Activated T-cell treated with anti-CD3 and anti-CD28 coated beads for 48 hours (primary cell): ENCODE measurements at places on chromosomes 1 and 21.

DNA sequence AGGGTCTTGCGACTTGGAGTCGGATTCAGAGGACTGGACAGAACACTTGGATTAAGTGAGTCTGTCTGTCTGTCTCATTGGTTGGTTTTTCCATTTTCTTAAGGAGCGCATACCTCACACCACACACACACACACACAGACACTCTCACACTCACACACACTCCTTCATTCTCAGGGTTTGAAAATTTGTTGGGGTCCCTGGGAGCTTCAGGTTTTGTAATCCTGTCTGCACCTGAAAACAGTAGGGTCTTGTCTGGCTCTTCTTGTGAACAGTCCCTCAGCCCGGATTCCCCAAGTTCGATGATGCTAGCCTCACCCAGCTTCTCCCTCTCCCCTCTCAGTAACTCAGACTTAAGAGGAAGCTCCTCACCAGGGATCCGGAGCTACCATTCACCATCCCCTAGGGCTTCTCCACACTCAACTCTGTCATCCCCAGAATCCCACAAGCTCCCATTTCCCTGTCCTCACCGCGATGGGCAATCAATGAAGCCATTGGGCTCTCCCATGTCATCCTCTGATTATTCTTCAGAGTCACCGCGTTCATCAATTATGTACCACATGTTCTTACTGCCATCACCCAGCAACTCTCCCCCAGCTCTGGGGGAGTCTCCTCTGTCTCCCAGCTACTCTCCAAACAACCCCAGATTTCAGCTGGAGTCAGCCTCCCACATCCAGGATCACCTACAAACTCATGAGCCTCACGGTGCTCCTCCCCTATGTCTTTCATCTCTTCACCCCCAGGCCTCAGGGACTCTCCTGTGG, 1530.9 kb upstream of the TPTE start:
- DNase-seq, result no peak

DNA sequence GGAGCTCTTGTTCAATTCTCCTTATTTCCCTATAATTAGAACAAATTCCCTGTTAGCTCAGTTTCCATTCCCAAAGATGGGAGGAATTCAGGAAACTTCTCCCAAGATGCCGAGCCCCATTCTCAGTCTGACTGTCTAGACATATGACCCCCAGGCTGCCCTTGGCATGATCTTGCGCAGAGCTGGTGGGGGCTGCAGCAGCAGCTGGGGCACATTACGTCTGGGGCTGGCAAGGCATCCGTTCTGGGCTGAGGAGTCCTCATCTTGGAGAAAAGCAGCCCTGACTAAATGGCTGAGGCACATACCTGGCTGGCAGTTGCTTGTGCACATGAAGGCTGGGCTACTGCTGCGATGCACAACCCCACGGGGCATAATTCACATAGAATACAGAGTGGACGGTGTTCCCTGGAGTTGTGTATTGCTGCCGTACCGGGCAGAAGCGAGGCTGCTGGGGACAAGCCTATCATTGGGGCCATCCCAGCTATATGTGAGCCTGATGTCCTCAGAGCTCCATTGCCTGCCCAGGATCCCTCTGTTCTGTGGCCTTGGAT, 36.4 kb upstream of the TRABD2B start:
- DNase-seq, result no peak

DNA sequence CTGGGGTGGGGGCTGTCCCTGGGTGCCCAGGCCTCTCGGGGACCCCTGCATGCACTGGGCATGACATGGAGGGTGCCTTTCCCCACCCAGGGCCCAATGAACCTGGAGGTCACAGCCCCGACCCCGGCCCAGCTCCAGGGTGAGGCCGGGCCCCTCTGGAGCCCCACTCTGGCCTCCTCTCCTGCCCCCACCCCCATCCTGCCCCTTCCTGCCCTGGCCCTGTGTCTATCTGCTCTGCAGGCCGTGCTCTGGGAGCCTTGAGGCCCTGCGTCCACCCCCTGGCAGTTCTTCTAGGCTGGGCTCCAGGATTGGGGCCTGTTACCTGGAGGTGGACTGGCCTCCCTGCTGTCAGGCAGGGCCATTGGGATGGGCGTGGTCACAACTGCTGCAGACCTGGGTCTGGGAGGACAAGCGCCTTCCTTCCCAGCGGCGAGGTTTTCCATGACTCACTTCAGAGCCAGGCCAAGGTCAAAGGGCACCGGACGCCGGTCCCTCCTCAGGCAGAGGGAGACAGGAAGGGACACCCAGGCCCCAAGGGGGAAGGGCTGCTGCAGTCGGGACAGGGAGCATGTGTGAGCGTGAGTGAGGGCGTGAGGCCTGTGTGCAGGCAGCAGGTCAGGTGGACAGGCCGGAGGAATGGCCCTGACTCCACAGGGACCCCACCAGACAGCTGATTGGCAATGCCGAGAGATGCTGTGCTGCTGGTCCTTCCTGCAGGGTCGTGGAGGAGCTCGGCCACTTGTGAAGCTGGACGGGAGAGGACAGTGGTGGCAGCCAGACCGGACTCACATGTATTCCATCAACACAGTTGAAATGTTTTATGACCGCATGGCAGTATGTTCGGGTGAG, 31.1 kb upstream of the POFUT2 start:
- no peak for DNase-seq

- DNase-seq, result no peak
Observed at GRCh38 chr21:31092832-31093625, 54.8 kb upstream of the KRTAP19-8 start.

- no peak for DNase-seq
Observed at GRCh38 chr1:200866116-200866515, 6.7 kb upstream of the GPR25 start.

- DNase-seq, result peak; percentile 23
Observed at GRCh38 chr21:37711836-37712568, 204.3 kb downstream of the KCNJ6 start.

DNA sequence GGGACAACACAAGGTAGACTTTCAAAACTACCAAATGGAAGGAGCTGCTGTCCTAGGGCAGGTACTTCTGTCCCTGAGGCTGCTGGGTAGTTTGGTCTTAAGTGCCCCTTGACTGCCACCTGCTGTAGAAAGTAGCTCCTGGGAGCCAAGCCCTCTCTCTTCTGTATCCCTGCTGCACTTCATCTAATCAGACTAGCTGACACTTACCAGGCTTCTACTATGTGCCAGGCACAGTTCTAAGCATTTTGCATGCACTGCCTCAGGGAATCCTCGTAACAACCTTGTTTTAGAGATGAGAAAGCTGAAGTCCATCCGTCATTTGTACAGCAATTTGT, 15.9 kb upstream of the SRSF4 start:
- DNase-seq, result no peak

- DNase-seq, result no peak
Observed at GRCh38 chr1:3590951-3591865, 20.1 kb downstream of the MEGF6 start.

DNA sequence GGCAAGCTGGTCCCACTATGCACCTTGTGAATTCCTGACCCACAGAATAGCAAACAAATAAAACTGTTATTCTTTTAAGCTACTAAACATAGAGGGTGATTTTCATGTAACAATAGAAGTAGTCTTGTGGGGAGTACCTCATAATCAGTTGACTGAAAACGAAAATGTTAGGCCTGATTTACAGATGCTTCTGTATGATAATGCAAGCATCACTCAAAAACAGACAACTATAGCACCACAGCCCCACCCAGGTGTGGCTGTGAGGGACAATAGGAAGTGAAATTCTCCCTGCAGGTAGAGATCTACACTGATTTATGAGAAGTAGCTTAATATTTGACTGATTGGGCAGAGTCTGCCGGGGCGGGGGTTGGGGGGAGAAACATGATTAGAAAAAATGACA, 26.5 kb upstream of the KRTAP19-8 start:
- DNase-seq, result no peak

- no peak for DNase-seq
Observed at GRCh38 chr1:153100245-153100644, 5.9 kb upstream of the SPRR2E start.

DNA sequence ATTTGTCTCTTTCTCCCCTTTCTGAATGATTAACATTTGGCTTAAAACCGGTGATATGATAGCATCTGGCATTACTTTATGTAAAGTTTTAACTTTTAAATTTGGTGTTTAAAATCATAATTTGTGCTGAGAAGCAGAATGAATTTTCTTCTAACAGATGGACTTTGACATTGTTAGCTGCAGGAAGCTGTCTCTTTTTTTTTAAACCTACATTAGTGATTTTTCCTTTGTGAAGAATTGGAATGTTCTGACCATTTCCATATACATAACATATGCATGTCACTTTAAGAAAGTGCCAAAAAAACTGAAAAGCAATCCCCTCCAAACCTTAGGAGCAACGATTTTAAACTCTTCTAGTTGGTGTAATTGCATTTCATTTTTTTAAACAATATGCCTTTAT, 22.2 kb downstream of the F3 start:
- DNase-seq, result no peak

DNA sequence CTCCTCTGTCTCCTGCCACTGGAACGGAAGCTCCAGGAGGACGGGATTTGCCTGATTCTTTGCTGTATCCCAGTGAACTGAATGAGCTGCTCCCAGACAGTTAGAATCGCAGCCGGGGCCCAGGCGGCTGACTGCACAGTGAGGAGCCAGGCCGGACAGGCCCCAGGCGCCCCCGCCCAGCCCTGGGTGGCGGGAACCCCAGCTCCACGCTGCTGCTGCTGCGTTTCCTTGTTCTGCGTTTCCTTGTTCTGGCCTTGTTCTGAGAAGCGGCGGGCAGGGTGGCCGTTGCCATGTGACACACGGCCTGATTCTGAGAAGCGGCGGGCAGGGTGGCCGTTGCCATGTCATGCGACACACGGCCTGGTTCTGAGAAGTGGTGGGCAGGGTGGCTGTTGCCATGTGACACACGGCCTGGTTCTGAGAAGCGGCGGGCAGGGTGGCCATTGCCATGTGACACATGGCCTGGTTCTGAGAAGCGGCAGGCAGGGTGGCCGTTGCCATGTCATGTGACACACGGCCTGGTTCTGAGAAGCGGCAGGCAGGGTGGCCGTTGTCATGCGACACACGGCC, 56.2 kb downstream of the SLC37A1 start:
- DNase-seq, result no peak

GRCh38 chr1:119673171-119673940, 25.3 kb upstream of the ZNF697 start:
- no peak for DNase-seq

- no peak for DNase-seq
Observed at GRCh38 chr1:90964444-90965035, 57.3 kb downstream of the ZNF644 start.

DNA sequence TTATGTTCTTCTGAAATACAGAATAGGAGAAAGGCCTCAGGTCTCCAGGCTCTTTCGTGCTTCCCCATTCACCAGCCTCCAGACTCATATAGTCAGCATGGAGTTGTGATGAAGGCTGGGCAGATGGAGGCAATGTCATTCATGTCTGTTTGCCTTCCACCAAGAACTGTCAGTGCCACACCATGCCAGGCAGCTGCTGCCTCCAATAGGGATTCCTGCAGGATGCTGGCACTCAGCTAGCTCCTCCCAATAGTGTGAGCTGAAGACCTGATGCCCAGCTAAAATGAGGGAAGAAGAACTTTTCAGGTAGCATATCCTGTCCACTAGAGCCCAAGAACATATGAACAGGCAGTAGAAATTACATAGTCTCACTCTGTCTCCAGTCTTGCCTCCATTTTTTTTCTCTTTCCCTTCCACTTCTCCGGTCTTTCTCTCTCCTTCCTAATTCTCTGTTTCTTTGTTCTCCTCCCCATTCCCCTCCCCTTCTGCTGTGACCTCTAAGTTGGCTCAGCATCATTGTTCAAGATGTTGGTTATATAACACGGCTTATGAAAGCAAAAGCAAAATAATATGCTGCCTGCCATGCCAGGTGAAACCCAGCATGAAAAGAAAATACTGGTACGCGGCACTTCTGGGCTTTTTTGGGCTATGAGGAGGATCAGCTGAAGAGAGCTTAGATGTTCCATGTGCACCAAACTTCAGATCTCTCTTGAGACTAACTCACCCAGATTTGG, 17.3 kb downstream of the GLUL start:
- DNase-seq, result no peak

DNA sequence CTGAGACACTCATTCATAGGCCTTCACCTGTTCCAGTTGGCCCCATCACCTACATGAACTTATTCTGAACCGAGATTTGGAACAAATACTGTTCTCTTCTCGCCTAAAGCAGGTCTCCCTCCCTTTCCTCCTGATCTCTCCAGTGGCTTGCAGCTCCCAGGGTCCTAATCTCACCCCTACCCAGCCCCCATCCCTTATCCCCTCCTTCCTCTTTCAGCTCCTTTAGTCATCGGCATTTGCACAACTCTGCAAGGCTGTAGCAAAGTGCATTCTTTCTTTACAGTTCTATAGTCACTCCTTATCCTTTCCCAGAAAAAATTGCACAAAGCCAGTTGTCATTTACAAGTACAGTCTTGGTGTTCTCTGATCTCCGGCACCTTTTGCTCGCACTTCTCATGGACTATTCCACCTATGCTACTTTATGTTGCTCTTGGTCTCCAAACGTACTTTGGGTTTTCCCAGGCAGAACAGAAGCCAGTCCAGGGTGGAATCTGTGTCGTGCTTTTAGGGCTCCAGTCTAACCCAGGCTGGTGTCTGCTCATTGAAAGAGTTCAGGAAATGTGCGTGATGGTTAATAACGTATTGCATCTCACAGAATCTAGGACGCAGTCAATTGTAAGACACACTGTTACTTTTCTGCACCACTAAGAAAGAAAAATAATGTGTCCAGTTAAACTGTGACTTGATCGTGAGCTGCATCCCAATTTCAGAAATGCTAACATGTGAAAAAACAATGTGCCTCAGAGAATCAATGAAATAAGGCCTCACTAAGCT, 965 bp downstream of the ABCA4 start:
- DNase-seq, result no peak

DNA sequence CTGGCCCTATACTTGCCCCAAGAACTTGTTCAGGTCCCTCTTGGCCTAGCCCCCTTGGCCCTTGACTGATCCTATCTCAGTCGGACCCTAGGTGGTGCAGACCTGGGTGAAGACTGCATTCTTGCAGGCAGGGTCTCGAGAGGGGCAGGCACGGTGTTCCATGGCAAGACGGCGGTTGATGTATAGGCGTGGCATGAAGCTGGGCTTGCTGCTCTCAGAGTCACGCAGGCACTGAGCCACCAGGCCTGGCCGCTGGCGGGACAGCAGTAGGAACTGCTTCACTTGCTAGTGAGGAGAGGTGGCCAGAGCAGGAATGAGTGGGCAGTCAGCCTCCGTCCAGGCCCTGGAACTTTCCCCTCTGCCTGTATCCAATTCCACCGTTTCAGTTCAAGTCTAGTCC, 3.8 kb downstream of the HECTD3 start:
- no peak for DNase-seq
